ENCODE measurements at places on chromosomes 3 and 15.

- no peak for DNase-seq
Measured at GRCh38 chr3:88369337-88369736, 219.6 kb downstream of the C3orf38 start.

GRCh38 chr3:23183731-23184130 lies 19.4 kb upstream of the UBE2E2 start:
- DNase-seq = no peak

- DNase-seq = no peak
Measured at GRCh38 chr3:110070161-110070916, 733.0 kb upstream of the DPPA4 start.

- no peak for DNase-seq
Measured at GRCh38 chr3:132317229-132317948, at the start of gene ACP3. Gene ACP3 (plus strand): TSS chr3:132317407. CDS start chr3:132317457, 50 bp downstream.

DNA sequence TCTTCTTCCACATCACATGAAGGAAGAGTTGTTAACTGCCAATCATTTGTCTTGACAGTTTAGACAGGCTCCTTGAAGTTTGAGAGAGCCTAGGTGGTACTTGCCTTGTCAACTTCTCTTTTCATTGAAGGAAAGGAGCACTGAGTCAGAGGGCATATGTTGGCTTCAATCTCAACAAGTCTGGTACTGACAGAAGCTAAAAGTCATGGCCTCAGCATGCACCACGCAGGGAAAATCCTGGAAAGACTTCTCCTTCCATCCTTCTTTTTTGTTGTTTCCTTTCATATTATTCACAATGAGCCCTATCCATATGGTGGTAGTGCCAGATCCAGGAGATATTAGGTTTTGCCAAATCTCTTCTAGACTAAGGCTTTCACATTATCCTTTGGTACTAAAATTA lies 1272.5 kb downstream of the ROBO1 start:
- DNase-seq = no peak

DNA sequence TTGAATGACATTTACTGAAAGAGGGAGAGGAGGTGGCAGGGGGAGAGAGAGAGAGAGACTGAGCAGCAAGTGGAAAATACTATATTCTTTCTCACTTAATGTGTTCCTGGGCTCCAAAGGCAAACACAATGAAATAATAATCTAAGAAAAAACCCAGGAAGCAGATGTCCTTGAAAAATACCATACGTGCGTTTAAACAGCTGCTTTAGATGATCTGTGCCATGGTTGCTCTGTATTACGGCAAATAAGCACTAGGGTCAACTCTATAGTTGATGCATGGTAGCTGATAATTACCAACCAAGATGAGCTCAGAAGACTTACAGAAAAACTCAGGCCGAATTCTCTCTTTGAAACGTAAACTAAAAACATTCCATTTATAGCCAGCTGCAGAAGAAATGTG lies 410.3 kb upstream of the TBL1XR1 start:
- DNase-seq = no peak

DNA sequence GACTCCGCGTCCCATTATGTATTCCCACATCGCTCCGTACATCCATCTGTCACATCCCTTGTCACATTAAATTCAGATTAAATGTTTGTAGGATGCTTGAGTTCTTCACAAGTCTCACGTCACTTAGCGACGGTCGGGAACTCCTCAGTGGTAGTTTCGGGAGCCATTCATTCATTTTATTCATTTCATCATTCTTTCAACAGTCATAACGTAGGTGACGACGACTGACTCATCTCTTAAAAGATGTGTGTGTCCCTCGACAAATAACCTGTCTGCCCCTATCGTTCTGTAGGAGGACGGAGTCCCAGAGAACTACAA lies 272 bp upstream of the SRPRB start:
- no peak for DNase-seq

DNA sequence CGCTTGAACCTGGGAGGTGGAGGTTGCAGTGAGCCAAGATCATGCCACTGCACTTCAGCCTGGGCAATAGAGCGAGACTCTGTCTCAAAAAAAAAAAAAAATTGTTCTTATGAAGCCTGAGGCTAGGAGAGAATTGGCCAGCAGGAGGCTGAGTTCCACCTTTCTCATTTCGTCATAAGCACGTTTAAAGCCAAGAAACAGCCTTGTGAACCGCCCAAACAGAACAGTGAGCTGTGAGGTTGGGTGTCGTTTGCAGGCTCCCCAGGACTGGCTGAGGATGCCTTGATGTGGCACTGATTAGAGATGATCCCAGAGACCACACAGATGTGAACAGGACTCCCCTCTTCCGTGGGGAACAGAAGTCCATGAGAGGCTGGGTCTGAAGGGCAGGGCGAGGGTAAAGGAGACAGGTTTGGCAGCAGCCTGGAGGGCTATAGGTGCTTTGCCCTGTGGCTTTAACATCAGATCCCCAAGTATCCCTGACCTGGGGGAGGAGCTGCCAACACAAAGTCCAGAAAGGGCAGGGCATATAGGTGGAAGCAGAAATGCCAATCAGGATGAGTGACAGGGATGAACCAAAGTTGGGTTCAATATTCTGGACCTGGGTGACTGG lies 52.9 kb downstream of the CLEC3B start:
- DNase-seq = no peak

GRCh38 chr15:80404057-80404760 lies at the start of gene ARNT2:
Gene ARNT2 (plus strand): TSS chr15:80404382. CDS start chr15:80404516, 134 bp downstream.
- no peak for DNase-seq

GRCh38 chr15:62807539-62808130 lies 234.9 kb upstream of the TPM1 start:
- no peak for DNase-seq

GRCh38 chr15:31049111-31049510 lies 52.4 kb downstream of the TRPM1 start:
- DNase-seq = no peak

- no peak for DNase-seq
Measured at GRCh38 chr15:45588219-45588875, 1.2 kb downstream of the BLOC1S6 start.

- no peak for DNase-seq
Measured at GRCh38 chr3:188974856-188975599, 196.7 kb upstream of the TPRG1 start.

GRCh38 chr3:63092515-63092914 lies 185.6 kb upstream of the SYNPR start:
- no peak for DNase-seq

DNA sequence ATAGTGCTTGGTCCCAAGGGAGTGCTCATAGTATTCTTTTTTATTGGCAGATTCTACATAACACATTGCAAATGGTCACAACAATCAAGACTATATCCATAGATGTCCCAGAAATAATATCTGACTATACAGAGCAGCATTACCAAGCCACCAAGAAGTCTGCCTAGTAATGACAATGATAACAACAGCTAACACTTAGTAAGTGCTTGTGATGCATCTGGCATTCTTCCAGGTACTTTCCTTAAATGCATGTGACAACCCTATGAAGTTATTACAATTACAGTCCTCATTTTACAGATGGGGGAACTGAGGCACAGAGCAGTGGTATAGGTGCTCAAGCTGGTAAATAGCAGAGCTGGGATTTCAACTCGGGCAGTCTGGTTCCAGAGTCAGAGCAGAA lies 49.6 kb upstream of the ICE2 start:
- DNase-seq = no peak

DNA sequence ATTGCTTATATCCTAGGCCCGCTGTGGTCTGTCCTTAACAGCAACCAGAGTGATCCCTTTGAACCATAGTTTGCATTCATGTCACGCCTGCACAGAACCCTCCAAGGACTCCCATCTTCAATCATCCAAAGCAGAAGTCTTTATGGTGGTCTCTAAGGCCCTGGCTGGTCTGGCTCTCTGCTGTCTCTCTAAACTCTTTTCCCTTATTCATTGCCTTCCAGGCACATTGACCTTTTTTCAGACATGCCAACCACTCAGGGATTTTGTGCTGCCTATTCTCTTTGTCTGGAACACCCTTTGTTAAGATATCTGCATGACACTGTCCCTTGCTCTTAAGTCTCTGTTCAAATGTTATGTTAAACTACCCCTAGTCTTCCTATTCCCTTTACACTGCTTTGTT lies 21.9 kb upstream of the ZBTB47 start:
- no peak for DNase-seq

- no peak for DNase-seq
Measured at GRCh38 chr3:15707779-15708178, 90.0 kb downstream of the ANKRD28 start.

DNA sequence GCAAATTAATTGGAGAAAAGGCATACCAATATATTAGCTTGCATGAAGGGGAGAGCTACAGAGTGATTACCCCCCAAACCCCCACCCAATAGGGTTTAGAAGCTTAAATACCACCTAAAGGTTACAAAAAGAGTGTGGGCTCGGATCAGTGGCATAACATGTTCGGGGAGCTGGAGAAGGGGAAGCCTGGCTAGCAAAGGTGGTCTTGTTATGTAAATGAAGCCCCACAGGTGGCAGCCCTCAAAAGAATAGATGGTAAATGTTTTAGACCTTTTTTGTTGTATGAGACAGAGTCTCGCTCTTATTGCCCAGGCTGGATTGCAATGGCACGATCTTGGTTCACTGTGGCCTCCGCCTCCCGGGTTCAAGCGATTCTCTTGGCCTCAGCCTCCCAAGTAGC lies 10.9 kb upstream of the PXK start:
- no peak for DNase-seq

DNA sequence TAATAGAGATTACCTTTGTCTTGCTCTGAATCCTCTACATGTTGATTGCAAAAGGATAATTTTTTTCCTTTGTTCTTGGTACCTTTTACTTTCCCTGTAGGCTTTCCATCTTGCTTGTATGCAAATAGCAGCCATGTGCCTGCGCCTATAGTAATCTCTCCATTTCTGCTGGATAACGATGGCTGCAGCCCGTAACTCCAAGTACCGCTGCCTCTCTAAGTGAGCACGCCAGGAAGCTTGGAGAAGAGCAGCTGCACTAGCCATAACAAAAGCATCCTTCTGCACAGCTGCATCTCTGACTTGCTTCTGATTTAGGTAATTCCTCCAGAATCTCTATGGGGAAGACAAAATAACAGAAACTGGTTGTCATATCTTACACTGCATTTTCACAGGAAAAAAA lies 89.3 kb downstream of the NR2E3 start:
- DNase-seq = no peak

GRCh38 chr3:194130807-194131589 lies 5.0 kb upstream of the HES1 start:
- DNase-seq = peak; percentile 19

DNA sequence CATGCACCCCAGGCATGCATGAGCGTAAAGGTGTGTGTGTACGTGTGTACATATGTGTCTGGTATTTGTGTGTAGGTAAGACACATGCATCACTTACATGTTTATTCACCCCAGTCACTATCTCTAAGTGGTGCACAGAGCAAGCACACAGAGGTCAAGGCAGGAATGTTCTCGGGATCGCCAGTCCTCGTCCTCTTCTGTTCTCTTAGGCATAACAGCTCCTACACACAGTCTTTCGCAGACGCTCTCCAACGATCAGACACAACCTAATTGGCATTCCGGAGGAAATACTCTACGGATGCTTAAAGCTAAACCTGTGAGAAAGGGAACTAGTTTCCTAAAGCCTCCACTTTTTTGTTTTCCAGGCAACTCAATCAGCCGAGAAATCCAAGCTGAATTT lies 95.9 kb downstream of the ADAMTS17 start:
- no peak for DNase-seq

DNA sequence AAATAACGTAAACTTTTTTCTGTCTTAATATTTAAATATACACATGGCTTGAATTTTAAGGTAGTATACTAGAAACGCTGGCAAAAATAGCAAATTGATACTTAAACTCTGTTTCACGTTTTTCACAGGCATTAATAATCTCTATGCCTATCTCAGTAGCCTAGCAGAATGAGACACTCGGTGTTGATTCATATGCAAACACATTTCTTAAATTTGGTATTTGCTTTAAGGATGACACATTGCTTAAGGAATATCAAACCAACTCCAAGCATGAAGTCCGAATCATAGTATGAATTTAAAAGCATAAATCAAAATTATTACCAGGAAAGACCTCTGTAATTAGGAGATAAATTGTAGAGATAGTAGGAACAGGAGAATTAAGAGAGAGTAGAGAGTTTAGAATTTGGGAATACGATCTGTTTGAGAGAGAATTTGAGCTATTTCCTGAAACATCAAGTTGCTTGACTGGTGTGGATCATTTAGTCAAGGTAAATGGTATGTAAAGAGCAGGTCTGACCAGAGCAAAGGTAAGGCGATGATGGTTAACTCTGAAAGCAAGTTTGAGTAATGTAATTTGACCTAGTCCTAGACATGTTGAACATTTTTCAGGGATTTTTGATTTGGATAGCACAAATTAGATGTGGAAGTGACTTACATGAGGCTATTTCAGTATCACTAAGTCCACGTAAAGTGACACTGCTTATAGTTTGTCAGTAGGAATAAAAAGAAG lies 236.1 kb downstream of the ROBO1 start:
- no peak for DNase-seq

DNA sequence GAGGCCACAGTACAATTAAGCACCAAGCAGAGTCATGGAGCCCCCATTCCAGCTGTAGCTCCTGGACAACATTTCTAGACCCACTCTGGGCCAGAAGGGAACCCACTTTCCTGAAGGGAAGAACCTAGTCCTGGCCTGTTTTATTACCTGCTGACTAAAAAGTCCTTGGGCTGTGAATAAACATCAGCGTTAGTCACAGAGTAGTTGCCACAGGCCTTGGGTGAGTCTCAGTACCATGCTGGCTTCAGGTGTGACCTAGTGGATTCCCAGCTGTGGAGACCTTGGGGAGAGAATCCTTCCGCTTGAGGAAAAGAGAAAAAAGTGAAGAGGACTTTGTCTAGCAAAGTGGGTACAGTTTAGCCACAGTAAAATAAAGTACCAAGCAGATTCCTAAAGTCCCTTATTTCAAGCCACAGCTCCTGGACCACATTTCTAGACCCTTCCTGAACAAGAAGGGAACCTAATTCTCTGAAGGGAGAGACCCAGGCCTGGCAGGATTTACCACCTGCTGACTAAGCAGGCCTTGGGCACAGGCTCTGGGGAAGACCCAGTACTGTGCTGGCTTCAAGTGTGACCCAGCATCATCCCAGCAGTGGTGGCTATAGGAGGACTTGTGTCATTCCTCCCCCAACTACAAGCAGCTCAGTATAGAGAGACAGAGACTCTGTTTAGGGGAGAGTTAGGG lies 118.3 kb upstream of the KCNH8 start:
- no peak for DNase-seq

DNA sequence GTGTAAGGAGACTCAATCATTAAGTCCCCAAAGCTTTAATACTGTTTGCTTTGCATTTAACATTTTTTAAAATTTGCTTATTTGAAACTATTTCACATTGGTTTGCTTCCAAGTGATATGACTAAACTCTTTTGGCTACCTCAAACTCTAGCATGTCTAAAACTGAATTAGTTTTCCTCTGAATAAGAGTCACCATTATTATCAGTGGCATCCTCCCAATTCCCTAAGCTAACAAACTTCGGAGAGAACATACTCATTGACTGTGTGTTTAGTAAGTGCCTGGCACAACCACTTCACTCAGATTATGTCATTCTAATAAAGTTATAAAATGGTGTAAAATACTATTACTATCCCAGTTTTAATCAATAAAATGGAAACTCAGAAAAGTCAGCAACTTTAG lies 21.9 kb downstream of the ATOSA start:
- DNase-seq = no peak

GRCh38 chr15:90376789-90377188 lies 11.3 kb upstream of the IQGAP1 start:
- no peak for DNase-seq

GRCh38 chr3:165796701-165797100 lies 40.5 kb downstream of the BCHE start:
- no peak for DNase-seq

- no peak for DNase-seq
Measured at GRCh38 chr3:25235031-25235430, 193.0 kb upstream of the RARB start.

GRCh38 chr15:89781891-89782618 lies 5.9 kb downstream of the MESP2 start:
- no peak for DNase-seq

Data from NCI-H1694 treated with DMSO at 0.1 percent for 48 hours (cell line).